ENCODE measurements at places on chromosomes 1 and 21. TPM values are rescaled to one million over a fixed set of nuclear protein-coding genes. Genes with fewer than 3 reads are reported as not detected.

The SLC16A4 gene
- total RNA-seq: 6.3 TPM

The RAB4A gene
- total RNA-seq: 16.2 TPM

The MPZ gene
- 1.8 TPM for total RNA-seq

The UMODL1 gene
- total RNA-seq: not detected

The NMNAT1 gene
- total RNA-seq: 9.2 TPM

The C1orf115 gene
- total RNA-seq: 0.37 TPM

The PRDM16 gene
- total RNA-seq: 1.6 TPM

The ARTN gene
- under 0.01 TPM for total RNA-seq

The PCP4L1 gene
- not detected for total RNA-seq
